Breast epithelium (tissue), 4 donors: ENCODE measurements at places on chromosomes 11 and 22. TPM values are rescaled to one million over a fixed set of nuclear protein-coding genes. Genes with fewer than 3 reads are reported as not detected.
A peak's percentile ranks its signal among the peaks of the same experiment; 100 is the strongest.

HEPN1 gene
- total RNA-seq, result not detected

GRCh38 chr11:117900121-117900648 is 23.7 kb upstream of the FXYD6 start:
- DNase-seq, result peak; percentile 2

DNA sequence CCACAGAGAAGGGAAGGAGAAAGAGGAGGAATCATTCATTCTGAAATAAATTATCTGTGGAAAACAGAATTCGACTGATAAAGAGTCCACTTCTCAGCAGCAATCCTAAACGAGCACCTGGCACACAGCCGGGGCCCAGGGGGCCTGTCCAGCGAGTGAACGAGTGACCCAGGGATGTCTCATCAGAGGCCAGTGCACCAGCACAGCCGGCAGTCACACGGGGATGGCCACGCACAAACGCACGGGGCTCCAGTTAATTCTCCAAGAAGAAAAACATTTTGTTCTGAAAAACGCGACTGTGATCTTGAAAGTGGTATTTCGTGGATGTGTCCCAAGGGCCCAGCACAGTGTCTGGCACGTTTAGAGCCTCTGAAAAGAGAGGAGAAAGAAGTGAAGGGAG is 154.6 kb downstream of the BRD1 start:
- DNase-seq, result no peak

DNA sequence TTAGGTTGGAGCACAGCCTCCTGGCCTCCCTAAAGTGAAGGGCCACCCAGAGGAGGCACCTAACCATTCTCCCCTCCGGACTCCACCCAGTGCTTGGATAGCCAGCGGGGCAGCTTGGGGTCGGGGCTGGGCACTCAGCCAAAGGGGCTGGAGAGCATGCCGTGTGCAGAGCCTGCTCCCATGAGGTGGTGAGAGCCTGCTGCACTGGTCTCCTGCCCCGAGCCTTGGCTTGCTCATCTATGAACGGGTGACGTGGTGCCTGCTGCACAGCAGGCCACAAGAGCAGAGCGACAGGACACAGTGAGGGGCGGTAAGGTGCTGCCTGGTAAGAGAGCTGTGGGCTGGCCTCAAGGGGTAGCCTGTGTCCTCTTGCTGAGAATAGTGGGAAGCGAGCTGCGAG is 14.0 kb upstream of the CCDC188 start:
- no peak for DNase-seq
